ENCODE measurements at places on chromosomes 3 and 15.

DNA sequence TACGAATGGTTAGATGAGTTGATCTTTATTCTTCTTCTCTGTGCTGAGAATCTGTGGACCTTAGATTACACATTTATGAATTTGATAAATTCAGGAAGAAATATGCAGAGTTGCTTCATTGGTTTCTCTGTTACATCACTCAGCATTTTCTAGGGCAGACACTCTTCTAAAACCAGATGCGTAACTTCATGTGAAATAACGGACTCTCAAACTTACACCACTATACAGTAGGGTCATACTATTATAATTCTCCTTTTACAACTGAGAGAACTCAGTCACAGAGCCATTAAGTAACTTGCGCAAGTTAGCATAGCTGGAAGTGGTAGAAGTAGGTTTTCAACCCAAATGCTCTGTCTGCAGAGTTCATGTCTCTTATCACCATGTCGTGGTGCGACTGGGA lies 5.7 kb downstream of the TMEM207 start:
- DNase-seq, result no peak

- DNase-seq, result no peak
Measured at GRCh38 chr3:141410846-141411245, 42.5 kb downstream of the ZBTB38 start.

DNA sequence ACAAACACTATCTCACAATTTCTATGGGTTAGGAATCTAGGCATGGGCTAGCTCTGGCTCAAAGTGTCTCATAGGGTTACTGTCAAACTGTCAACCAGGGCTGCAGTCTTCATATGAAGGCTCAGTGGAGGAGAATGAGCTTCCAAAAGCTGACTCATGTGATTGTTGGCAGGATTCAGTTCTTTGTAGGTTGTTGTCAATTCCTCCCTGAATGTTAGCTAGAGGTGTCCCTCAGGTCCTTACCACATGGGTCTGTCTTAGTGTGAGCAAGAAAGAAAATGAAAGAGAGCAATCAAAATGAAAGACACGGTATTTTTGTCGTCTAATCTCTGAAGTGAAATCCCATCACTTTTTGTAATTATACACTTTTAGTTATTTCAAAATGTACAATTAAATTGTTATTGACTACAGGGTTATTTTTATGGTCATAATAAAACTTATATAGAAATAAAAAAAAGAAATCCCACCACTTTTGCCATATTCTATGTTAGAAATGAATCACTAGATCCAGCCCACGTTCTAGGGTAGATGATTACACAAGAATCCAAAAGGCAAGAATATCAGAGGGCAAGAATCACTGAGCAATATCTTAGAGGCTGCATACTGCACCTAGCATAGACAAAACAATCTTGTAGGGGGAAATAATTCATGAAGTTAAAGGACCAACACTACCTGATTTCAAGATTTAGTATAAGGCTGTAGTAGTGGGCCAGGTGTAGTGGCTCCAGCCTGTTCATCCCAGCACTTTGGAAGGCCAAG lies 8.4 kb downstream of the ACSBG1 start:
- DNase-seq, result no peak

DNA sequence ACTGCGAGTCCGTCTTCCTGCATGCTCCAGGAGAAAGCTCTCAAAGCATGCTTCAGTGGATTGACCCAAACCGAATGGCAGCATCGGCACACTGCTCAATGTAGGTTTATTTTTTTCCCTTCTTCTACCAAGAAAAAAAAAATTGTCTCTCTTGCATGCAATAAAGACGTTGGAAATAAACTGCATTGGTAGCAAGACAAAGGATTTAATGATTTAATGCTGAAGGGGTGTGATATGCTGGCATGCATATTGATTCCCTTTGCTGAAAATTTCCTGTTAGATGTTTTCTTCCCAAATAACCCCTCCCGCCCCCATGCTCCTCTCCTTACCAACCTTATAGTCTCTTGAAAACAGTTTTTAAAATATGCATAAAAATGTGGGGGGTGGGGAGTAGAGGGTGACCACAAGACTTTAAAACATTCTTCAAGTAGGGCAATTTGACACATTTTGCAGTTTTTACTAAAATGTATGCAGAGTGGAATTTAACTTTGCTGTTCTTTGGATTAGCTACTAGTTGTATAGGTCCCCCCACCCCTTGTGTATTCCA lies 799 bp downstream of the RARB start:
- no peak for DNase-seq

GRCh38 chr15:75669191-75669878 lies 21.6 kb downstream of the SNX33 start:
- DNase-seq, result no peak

DNA sequence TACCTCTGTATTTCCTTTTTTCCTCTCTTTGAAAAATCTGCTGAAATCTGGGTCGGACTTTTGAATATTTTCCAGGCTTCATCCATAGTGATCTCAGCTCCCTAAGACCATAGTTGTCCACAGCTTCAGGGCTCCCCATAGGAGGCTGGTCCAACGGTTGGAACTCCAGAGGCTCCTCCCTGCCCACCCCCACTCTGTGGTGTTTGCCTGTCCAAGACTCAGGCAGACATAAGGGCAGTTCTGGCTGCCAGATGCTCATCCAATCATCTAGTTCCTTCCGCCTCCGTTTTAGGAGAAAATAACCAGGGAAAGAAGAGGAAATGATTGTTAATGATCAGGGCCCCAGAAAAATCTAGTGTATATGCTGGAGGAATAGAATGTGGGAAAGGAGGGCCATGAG lies 27.9 kb upstream of the PRTG start:
- no peak for DNase-seq

DNA sequence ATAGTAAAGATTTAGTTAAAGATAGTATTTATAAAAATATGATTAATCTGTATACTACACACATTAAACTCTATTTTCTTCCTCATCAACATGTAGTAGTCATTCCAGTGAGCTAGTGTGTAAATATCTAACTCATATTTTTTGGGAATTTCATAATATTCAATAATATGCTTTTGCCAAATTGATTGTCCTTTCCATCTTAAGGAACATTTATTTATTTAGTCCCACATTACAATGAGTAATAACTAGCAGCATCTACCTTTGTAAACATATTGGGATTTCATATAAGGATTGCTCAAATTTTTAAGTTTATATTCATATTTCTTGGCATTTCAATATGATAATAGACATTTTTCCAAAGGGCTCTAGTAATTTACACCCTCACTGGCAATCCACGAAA lies 53.9 kb upstream of the GOLGA8B start:
- DNase-seq, result no peak

GRCh38 chr3:61522060-61522459 lies 39.3 kb upstream of the PTPRG start:
- no peak for DNase-seq

DNA sequence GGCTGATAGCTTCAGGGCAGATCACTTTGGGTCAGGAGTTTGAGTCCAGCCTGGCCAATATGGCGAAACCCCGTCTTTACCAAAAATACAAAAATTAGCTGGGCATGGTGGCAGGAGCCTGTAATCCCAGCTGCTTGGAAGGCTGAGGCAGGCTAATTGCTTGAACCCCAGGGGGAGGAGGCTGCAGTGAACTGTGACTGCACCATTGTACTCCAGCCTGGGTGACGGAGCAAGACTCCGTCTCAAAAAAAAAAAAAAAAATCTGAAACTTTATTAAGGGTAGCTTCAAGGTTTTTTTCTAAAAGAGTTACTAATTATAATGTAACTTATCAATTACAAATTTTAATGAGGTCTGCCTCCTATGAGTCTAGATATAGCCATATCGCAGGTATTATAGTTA lies 5.1 kb downstream of the NECTIN3 start:
- DNase-seq, result no peak

DNA sequence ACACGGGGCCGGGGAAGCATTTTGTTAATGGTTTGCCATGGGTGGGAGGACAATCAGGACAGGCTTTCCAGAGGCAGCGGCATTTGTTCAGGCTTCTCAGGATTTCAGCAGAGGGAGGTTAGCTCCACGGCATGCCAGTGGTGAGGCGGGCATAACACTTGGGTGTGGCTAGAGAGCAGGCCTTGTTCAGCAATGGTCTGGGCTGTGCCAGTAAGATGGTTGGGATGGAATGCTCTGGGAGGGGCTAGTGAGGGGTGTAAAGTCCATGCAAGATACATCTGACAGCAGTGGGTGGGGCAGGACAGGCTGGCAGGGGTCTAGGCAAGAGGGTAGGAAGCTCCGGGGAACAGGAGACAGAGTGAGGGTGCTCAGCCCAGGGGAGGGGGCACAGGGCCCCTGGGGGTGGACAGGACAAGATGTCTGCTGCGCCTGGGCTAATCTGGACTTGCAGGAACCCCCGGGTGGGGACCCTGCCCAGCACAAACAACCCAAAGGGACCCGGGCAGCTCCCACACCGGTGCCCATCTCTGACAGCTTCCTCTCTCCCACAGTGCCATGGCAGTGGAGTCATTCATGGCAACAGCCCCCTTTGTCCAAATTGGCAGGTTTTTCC lies 8.4 kb downstream of the TMEM43 start:
- DNase-seq, result no peak

- DNase-seq, result no peak
Measured at GRCh38 chr3:38039899-38040261, 872 bp downstream of the DLEC1 start.

GRCh38 chr3:141412087-141412935 lies 44.0 kb downstream of the ZBTB38 start:
- DNase-seq, result peak; percentile 74

DNA sequence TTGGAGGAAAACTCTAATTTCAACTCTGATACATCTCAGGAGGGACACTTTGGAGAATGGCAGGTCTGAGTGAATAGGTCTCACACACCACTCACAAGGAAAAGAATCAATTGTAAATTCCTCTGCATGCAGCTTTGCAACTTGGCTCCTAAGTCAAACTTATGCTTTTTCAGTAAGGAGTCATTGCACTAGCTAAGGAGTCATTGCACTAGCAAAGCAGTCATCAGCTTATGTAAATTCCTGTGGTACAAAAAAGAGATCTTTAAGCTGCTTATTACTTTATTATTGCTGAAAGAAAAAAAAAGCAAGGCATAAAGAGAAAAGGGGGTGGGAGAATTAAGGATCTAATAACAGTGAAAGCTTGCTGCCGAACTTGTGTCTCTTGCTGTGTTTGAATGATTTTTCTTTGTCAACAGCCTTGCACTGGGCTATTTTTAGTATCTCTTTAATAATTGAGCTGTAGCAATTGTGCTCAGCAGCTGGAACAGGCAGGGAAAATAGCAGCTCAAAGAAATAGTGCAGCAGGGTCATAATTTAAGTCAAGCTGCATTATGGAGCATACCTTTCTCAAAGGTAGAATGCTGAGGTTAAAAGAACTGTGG lies 154.3 kb upstream of the ARPP21 start:
- no peak for DNase-seq

DNA sequence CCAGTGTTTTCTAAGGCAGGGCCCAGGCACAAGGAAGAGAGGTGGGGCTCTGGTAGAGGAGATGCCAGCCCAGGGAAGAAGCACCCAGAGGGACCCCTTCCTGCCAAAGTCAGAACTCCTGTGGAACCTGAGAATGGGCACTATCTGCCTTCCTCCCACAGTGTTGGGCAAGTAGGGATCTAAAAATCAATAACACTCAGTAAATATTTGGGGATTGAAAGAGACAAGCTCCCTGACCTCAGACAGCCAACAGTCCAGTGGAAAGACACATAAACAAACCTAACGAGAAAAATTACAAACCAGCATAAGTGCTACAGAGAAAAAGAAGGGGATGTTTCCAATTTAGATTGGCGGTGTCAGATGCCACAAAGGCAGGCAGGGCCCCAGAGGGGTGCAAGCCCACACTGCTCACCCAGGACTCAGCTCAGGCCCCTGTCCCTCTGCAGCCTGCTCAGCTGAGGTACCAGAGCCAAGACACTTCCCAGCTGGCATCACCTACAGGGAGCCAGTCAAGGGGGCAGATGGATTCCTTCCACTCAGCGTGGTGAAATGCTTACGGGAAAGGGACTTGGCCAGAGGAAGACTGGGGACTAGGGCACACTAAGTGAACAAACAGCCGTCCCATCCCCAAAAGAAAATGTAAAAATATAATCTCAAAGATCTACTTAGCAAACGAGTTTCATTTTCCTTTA lies 15.9 kb downstream of the ADCY5 start:
- DNase-seq, result no peak

DNA sequence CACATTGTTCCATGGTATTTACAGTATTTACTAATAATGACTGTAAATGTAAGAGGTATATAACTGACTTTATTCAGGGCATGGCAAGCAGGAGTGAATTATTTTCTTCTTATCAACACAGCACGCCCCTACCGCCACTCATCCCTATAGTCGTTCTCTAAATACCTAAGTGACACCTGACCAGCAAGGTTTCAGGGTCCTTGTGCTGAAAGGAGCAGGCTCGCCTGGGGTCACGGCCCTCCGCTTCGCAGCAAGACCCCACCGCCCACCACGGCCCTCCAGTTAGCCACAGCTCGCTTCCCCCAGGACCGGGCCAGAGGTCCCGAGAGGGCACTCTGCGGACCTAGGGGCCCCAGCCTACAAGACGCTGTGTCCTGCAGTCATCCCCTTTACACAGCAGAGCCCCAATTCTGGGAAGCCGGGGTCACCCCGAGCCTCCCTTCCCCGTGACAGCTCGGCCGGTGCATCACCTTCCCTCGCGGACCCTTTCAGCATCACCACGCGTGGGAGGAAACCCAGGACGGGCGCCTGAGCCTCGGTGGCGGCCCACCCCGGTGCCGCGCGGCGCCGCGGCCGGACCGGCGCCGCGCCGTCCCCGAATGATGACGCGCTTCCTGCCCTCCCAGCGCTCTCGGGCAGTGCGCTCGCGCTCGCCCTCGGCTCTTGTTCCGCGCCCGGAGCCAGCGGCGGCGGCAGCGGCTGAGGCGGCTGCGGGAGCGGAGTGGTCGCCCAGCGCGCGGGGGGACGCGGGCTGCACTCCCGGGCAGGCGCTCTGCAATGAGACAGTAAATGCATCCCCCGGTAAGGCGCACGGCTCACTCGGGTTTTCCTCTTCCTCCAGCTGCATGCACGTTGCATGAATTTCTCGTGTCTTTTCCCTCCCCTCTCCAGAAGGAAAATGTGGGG lies 225.1 kb upstream of the C2CD4B start:
- DNase-seq, result peak; percentile 36

GRCh38 chr15:62122249-62122648 lies 42.8 kb downstream of the C2CD4B start:
- no peak for DNase-seq

DNA sequence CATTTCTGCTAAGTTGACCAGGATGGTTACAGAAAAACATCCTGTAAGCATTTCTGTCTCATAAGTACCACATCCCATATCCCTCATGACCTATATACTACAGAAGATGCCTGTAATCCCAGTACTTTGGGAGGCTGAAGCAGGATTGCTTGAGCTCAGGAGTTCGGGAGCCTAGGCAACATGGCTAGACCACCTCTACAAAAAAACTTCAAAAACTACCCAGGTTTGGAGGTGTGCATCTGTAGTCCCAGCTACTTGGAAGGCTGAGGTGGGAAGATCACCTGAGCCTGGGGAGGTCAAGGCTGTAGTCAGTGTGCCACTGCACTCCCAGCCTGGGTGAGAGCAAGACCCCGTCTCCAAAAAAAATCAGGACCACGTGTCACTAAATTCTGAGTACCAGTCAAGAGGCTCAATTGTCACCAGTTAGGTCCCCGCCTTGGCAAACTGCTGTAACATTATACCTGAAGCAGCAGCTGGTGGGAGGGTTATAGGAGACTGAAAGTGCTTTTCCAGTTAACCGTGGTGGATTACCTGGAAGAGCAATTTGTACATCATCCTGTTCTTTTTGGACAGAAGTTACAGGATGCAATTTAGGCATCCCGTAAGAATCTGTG lies 6.2 kb downstream of the RPL32 start:
- DNase-seq, result no peak

- no peak for DNase-seq
Measured at GRCh38 chr3:177107461-177108239, 89.6 kb downstream of the TBL1XR1 start.

GRCh38 chr15:65926459-65926858 lies 57.2 kb downstream of the RAB11A start:
- DNase-seq, result no peak

GRCh38 chr3:131323792-131324191 lies 57.8 kb upstream of the NUDT16 start:
- no peak for DNase-seq

Data from NCI-H1092 (cell line).